ENCODE measurements at places on chromosomes 7 and 10. TPM values are rescaled to one million over a fixed set of nuclear protein-coding genes. Genes with fewer than 3 reads are reported as not detected.

Gene SEC31B
- total RNA-seq, result 2.0 TPM

Gene PRLHR
- not detected for total RNA-seq

Gene NXPH1
- not detected for total RNA-seq

Gene VAX1
- total RNA-seq, result not detected

Gene GFRA1
- 1.6 TPM for total RNA-seq

Gene OPN4
- total RNA-seq, result not detected

Gene USP6NL
- total RNA-seq, result 6.1 TPM

Gene ZPBP
- not detected for total RNA-seq

Gene GHRHR
- not detected for total RNA-seq

Gene TMEM196
- 1.5 TPM for total RNA-seq

Gene MMP21
- total RNA-seq, result not detected

Gene CCL26
- total RNA-seq, result not detected

Gene CCDC172
- not detected for total RNA-seq

Gene TRPV5
- not detected for total RNA-seq

Gene MORN4
- total RNA-seq, result 33.7 TPM

Gene GJC3
- total RNA-seq, result not detected
